ENCODE measurements at places on chromosomes 4 and X. TPM values are rescaled to one million over a fixed set of nuclear protein-coding genes. Genes with fewer than 3 reads are reported as not detected.

ASB11 gene
- total RNA-seq = 0.09 TPM

EDNRA gene
- total RNA-seq = 5.0 TPM

MED12 gene
- total RNA-seq = 38.7 TPM

POU4F2 gene
- total RNA-seq = not detected

TMEM131L gene
- 15.4 TPM for total RNA-seq

SLC10A7 gene
- total RNA-seq = 5.8 TPM

IL21 gene
- total RNA-seq = not detected

VSIG4 gene
- not detected for total RNA-seq

DMRTC1B gene
- not detected for total RNA-seq

GATA1 gene
- total RNA-seq = not detected

SPIN2B gene
- total RNA-seq = 9.4 TPM

PABPC5 gene
- total RNA-seq = 0.45 TPM

Data from endothelial cell of coronary artery (primary cell).